Stimulated activated CD4-positive, alpha-beta T cell treated with anti-CD3 and anti-CD28 coated beads, Interleukin-4, amount 100 ng/mL, for 48 hours (primary cell): ENCODE measurements at places on chromosomes 5 and 9.
A peak's percentile ranks its signal among the peaks of the same experiment; 100 is the strongest.

- DNase-seq: no peak
These were observed 37.4 kb upstream of the FBXW11 start for GRCh38 chr5:172043865-172044264.

DNA sequence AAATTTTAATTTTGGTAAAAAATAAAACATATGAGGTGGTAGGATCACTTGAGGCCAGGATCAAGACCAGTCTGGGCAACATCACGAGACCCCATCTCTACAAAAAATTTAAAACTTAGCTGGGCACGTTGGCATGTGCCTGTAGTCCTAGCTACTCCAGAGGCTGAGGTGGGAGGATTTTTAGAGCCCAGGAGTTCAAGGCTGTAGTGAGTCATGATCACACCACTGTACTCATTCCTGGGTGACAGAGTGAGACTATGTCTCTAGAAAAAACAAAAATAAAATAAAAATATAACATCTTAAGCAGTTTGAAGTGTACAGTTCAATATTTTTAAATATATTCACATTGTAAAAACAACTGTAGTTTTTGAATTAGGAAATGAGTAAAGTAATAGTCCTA lies 108.3 kb downstream of the SMIM15 start:
- no peak for DNase-seq

DNA sequence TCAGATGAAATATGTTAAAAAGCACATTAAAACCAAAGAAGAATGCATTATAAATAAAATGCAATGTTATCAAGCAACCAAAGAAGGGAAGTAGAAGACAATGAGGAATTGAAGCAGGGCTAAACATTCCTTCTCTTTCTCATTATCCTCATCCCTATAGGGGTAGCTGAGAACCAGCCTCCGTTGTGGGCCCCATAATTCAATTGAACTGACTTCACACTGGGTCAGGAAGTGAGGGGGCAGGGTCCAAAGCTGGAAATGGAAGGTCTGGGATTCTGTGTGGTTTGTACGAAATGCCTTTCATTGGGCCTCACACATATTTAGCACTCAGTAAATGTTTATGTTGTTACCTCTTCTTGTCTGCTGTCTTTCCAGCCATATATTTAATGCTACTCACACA lies 220.4 kb upstream of the CD180 start:
- DNase-seq: no peak

DNA sequence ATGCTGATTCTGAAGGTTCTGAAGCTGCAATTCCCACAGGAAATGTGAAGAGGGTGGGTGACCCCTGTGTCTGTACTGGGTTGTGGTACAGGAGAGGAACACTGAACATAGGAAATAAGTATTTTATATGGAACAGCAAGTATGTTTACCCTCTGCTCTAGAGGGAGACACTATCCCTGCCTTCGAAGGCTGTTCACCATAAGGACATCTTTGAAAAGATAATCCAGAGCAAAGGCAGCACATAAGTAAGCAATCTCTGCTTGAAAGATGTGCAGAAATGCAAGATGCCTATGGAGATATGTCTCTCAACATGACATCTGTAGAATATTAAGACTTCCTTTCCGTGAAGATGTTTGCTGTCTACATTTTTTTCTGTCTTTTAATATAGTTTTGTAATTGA lies 184.4 kb upstream of the EFNA5 start:
- DNase-seq: no peak

DNA sequence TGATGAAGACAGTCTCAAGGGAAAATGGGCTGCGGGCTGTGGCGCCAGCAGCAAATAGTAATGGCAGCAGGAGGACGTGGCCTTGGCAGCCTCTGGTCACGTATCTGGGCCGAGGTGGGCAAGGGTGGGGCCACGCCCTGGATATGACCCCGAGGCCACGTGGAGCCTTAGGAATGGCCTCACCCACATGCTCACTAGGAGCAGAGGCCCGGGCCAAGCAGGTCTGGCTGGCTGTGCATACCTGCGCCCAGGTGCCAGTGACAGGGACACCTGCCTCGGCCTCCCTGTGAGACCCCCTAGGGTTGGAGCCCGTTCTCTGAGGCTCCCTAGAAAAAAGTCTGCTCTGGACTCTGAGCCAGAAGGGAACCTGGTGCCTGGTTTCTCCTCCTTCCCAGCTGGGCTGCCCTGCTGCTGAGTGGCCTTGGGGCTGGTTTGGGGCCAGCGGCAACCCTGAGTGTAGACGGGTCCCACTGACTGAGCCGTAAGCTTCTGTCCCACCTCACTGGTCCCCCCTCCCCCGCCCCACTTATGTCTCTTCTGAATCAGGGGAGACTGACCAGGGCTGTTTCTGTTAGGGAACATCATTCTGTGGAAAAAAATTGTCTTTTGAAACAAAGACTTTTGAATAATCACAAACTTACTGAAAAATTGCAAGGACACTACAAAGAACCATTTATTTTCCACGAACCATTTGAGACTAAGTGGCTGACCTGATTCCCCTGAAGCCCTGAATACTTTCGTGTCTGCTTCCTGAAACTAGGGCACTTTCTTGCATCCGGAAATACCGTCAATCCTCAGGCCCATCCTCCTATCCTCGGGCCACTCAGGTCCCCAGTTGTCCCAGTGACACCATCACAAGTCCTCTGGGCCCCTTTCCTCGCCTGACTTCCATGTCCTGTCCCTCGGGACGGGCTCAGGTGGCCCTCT lies 60.8 kb downstream of the WNK2 start:
- DNase-seq: no peak

GRCh38 chr9:129306318-129306973 lies 128.4 kb upstream of the IER5L start:
- no peak for DNase-seq

GRCh38 chr9:97561501-97561900 lies 60.0 kb downstream of the TMOD1 start:
- DNase-seq: no peak

DNA sequence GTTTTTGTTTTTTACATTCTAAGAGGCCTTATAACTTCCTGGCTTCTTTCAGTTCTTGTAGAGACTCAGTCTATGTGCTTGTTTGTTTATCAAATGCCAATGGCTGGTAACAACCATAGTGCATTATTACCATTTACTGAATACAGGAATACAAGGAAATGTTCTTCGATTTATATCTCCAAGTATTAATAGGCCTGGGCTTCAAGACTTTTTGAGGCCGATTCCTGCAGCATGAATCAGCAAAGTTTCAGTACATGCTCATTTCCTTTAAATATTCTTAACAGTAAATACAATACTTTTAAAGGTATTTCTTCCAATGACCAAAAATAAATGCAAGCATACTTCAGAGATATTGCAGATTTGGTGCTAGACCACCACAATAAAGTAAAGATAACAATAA lies 535.3 kb downstream of the EFNA5 start:
- no peak for DNase-seq

- no peak for DNase-seq
These were observed 1326.0 kb upstream of the C9orf72 start for GRCh38 chr9:28899267-28899666.

DNA sequence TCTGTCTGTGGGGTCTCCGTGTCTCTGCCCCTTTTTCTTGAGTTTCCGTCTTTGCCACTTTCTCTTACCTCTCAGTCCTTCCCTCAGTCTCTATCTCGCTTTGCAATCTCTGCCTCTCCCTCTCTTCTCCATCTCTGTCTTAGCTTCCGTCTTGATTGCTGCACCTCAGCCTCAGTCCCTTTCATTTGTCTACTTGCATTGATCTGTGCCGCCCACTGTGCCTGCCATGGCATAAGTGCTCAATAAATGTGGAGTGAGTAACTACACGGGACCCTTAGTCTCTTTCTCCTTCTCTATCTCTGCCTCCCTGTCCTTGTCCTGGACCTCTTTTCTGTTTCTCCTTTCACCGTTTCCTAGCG lies 6.6 kb downstream of the PCDHGC5 start:
- DNase-seq: no peak

DNA sequence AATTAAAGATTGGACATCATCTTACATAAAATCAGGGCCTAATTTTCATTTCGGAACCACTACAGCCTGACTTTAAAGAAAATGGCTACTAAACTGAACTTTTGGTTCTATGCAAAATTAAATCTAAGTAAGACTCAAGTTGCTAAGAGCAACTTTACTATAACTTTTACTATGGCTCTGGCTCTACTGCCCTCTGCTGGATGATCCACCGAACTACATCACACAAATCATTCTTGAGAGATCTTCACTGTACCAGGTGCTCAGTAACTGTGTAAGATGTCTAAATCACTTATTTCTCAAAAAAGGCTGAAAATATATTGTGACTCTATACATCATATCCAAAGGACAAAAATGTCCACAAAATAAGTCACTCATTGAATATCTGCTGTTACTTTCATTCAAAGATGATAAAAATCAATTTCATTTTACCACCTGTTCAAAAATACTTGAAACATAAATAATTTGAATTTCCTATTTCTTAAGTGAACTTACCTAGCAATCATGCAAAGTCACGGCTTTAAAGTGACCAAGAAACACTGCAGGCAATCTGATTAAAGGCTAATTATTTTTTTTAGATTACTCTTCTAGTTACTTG lies 13.5 kb downstream of the MOCS2 start:
- peak; percentile 47 for DNase-seq

DNA sequence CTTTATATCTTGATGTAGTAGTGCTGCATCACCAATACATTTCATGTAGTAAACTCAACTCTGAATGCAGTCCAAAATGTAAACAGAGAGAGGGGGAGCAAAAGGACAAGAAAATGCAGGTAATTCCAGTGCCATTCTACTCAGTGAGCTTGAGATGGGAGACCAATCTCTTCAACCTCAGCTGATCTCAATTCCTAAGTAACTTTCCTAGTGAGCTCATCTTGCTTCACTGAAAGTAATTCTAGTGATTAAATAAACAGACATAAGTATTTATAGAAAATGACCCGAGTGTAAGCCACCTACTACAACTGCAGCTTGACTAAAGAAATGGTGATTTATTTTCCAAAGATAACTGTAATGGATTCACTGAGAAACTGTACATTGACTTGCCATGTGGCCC lies 424.5 kb downstream of the DMRT2 start:
- no peak for DNase-seq

GRCh38 chr5:92613546-92613945 lies 967.5 kb downstream of the NR2F1-AS1 start:
- DNase-seq: no peak
